ENCODE measurements at places on chromosomes 3 and 15. TPM values are rescaled to one million over a fixed set of nuclear protein-coding genes. Genes with fewer than 3 reads are reported as not detected.

DNA sequence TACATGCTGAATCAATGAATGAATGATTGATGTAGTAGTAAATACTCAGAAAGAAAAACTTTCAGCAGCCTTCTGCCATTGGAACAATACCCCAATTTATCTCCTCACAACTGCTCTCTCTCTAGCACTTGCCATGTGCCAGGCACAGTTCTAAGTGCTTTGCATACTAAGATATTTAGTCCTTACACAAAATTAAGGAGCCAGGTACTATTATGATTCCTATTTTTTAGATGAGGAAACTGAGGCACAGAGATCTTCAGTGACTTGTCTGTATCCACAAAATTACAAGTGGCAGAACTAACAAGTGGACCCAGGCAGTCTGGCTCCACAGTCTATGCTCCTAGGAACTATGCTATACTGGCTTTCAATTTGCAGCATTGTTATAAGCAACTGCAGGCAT, 279.2 kb downstream of the LSAMP start:
- peaks cover 2% of the 10 kb centered on the region for H3K4me1 ChIP-seq
- H3K27ac ChIP-seq: no peak overlapping the region
- H3K4me3 ChIP-seq: no peak overlapping the region
- DNase-seq: no peak

Gene ILDR1
- total RNA-seq: not detected

Gene CYP1A2
- not detected for total RNA-seq

DNA sequence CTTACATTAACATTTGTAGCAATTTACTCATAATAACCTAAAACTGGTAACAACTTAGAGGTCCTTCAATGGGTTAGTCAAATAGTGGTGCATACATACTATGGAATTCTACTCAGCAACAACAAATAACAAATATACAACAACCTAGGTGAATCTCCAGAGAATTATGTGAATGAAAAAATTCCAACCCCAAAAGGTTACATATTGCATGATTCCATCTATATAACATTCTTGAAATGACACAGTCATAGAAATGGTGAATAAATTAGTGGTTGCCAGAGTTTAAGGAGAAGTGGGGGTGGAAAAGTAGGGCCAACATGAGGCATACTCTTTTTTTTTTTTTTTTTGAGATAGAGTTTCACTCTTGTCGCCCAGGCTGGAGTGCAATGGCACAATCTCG, 12.7 kb upstream of the SNTN start:
- no peaks in the 10 kb centered on the region for H3K4me1 ChIP-seq
- H3K4me3 ChIP-seq: no peak overlapping the region
- no peak for DNase-seq
- no peak overlapping the region for H3K27ac ChIP-seq

GRCh38 chr3:192816351-192816750, 89.0 kb upstream of the FGF12 start:
- peaks cover 18% of the 10 kb centered on the region for H3K4me1 ChIP-seq
- no peak overlapping the region for H3K4me3 ChIP-seq
- DNase-seq: peak; percentile 73
- no peaks in the 10 kb centered on the region for H3K36me3 ChIP-seq

DNA sequence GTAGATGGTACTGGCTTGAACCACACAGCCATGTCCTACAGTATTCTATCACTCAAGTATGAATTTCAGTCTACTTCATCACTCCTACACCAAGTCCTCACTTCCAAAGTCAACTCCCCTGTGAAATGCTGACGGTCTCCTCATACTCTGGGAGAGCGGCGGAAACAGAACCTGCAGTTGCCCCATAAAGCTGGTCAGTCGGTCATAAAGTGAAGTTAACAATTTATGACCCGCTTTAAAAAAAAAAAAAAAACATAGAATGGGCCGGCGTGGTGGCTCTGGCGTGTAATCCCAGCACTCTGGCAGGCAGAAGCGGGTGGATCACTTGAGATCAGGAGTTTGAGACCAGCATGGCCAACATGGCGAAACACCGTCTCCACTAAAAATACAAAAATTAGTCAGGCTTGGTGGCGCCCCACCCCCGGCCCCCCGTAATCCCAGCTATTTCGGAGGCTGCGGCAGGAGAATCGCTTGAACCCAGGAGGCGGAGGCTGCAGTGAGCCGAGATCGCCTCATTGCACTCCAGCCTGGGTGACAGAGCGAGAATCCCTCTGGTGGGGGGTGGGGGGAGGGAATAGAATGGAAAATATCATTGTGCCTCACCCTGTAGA, 2.1 kb downstream of the TRANK1 start:
- H3K27ac ChIP-seq: no peak overlapping the region
- no peaks in the 10 kb centered on the region for H3K27me3 ChIP-seq
- H3K36me3 ChIP-seq: no peaks in the 10 kb centered on the region
- no peak overlapping the region for H3K4me3 ChIP-seq

GRCh38 chr15:85116925-85117646, 135.4 kb downstream of the PDE8A start:
- peaks cover 45% of the 10 kb centered on the region for H3K36me3 ChIP-seq
- no peak overlapping the region for H3K4me3 ChIP-seq
- H3K27ac ChIP-seq: no peak overlapping the region

- H3K27me3 ChIP-seq: peaks cover 15% of the 10 kb centered on the region
- no peak overlapping the region for H3K27ac ChIP-seq
- H3K4me3 ChIP-seq: no peak overlapping the region
- H3K4me1 ChIP-seq: no peaks in the 10 kb centered on the region
These were observed 13.8 kb downstream of the CLRN1 start for GRCh38 chr3:150958683-150959082.

GRCh38 chr3:129747136-129747535, 140.7 kb upstream of the PLXND1 start:
- no peak for DNase-seq
- no peaks in the 10 kb centered on the region for H3K36me3 ChIP-seq
- no peak overlapping the region for H3K4me3 ChIP-seq
- peaks cover 3% of the 10 kb centered on the region for H3K4me1 ChIP-seq

- DNase-seq: peak; percentile 56
- H3K27ac ChIP-seq: peak overlapping the region; percentile 89
- peak overlapping the region; percentile 82 for H3K4me3 ChIP-seq
- no peaks in the 10 kb centered on the region for H3K4me1 ChIP-seq
- no peaks in the 10 kb centered on the region for H3K36me3 ChIP-seq
These were observed 827 bp downstream of the SLC25A36 start for GRCh38 chr3:140942221-140943104.

Gene PRKCI
- total RNA-seq: 84.2 TPM

Data from IMR-90 (cell line).